ENCODE measurements at places on chromosomes 6 and 20.
A peak's percentile ranks its signal among the peaks of the same experiment; 100 is the strongest.

DNA sequence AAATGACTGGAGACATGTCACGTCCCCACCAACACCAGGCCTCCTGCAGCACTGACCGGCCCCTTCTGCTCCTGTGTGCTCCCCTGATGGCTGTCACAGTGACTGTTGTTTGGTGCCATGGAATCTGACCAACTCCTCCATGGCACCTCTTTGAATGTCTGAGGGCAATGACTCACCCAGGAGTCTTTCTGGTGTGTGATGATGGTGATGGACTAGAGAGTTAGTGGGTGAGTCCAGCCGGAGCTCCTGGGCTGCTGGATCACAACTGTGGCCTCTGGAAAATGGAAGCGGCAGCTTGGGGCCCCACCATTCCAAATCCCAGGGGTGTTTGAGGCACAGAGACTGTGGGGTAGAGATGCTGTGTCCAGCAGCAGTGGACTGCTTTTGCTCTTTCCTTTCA is 133.3 kb downstream of the TFAP2C start:
- no peak for DNase-seq

DNA sequence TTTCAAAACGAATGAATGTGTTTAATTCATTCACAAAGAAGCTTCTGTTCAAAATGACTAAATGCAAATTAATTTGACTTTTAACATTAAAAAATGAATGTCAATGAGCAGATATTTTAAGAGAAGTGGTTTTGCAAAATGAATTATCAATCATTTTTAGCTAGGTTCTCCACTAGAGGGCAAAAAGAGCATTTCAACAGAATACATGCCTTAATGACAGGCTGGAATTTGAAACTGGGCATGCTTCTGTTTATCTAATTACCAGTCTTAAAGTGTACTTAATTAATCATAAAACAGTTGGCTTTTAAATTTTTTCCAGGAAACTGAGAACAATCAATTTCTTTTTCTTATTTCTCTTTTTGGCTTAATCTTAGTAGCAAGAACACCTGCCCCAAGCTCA is 63.8 kb upstream of the TINAG start:
- DNase-seq, result no peak

- DNase-seq, result no peak
Measured at GRCh38 chr6:30810813-30811339, 66.5 kb upstream of the IER3 start.

- no peak for DNase-seq
Measured at GRCh38 chr6:168490757-168491156, 49.8 kb downstream of the SMOC2 start.

GRCh38 chr20:42419814-42420532 is 769.7 kb downstream of the PTPRT start:
- DNase-seq, result no peak

GRCh38 chr6:2667617-2668016 is 83.1 kb downstream of the MYLK4 start:
- no peak for DNase-seq

DNA sequence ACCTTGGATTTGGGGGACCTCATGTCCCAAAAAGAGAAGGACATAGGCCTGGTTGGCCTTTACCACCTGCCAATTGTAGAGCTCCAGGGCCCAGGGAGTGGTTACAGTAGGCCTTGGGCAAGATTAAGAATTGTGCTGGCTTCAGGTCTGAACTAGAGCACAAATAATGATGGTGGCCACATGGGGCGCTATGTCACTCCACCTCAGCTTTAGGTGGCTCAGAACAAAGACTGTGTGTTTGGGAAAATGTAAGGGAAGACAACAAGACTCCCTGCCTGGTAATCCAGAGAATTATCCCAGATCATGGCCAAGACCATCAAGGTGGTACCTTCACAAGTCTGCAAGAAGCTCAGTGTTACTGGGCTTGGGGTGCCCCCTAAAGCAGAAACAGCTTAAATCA is 224.9 kb upstream of the OPRM1 start:
- no peak for DNase-seq

GRCh38 chr6:32050562-32050961 is 12.3 kb downstream of the CYP21A2 start:
- DNase-seq, result no peak

- DNase-seq, result no peak
Measured at GRCh38 chr6:95517568-95517967, 59.8 kb upstream of the MANEA start.

GRCh38 chr20:36856691-36857635 is 19.0 kb upstream of the TLDC2 start:
- DNase-seq, result no peak

DNA sequence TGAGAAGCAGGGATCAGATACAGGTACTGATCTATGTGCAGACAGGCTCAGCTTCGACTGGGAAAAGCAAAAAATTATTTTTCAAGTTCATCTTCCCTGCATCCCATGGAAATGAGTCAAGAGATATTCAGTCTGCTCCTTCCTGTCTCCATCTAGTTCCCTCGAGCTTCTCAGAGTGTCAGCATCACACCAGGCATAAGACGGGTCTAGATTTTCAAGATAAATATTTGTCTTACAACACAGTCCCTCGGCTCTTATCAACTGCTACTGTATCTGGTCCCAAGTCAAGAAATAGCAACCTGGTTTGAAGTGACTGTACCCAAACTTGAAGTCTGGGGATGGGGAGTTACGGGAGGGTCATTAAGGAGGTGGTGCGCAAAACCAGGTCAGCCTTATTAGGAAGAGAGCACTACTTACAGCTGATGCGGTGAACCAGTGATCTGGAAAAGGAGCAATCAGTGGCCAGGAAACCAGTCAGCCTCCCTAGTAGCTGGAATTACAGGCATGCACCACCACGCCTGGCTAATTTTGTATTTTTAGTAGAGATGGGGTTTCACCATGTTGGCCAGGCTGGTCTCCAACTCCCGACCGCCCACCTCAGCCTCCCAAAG is 29.7 kb downstream of the ZMYND8 start:
- DNase-seq, result no peak

DNA sequence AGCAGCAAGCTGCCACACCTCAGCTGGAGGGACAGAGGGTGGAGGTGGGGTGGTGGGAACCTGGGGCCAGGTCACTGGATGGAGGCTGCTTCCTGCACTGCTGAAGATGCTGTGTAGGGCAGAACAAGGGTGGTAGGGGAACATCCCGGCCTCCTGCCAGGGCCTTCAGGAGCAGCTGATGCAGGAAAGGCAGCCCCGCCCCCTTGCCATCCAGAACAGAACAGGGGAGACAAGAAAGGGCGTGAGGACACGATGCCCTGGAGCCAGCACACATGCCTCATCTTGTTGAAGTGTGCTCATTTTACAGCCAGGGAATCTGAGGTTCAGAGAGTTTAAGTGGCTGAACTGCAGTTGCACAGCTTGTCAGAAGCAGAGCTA is 43.1 kb upstream of the PHACTR3 start:
- DNase-seq, result no peak

- no peak for DNase-seq
Measured at GRCh38 chr6:78059171-78059570, 406.3 kb downstream of the MEI4 start.

GRCh38 chr20:22511943-22512910 is 72.1 kb downstream of the FOXA2 start:
- peak; percentile 15 for DNase-seq

GRCh38 chr20:44805335-44805978 is 4.9 kb downstream of the RIMS4 start:
- DNase-seq, result no peak

DNA sequence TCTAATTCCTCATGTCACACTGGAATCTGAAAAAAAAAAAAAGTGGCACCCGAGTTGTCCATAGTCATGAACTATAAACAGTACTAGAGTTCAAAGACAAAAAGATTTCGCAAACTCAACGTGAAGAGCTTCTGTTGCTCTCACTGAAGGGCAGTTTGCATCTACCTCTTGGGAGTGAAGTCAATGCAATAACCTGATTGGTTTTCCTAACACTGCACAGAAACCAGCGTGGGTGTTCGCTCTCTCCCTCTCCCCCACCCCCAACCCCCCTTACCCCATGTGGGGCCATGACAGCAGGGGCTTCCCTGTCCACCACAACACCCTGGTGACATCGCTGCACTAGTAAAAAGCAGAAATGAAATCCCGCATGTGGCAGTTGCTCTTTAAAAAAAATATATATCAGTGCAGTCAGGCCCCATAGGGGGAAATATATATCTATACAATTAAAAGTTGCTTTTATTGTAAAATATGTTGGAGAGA is 66.9 kb downstream of the GMPR start:
- DNase-seq, result no peak

DNA sequence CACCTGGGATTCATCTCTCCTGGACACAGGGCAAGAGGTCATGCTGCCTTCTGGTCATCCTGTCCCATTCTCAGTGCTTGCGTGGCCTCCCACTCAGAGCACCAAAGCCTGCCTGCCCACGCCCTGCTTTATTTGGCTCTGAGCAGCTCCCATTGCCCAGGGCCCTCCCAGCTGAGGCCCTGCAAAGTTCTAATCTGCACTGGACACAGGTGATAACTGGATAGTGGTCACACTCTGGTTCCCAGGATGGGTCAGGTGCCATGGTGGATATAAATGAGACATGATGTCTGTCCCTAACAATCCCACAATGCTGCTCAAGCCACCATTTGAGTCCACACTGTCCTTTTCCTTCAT is 39.5 kb downstream of the CPXM1 start:
- DNase-seq, result no peak

- no peak for DNase-seq
Measured at GRCh38 chr20:51616060-51616459, 73.5 kb upstream of the NFATC2 start.

DNA sequence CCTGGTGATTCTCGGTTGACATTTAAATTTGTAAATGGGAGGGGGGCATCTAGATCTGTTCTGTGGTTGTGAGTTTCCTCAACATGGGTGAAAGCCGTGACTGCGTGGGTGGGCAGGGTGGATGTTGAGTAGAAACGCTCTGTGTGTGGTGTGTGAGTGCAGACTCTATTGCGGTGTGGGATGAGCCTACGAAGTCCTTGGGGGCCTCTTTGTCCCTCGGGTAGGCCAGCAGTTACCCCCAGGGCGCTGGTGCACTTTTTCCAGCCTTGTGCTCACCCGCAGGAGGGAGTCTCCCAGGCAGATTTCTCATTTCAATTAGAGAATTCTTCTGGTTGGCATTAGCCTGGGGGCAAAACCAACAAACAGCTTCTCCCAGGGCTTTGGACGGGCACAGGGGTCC is 10.6 kb downstream of the TOX2 start:
- no peak for DNase-seq

- DNase-seq, result peak; percentile 28
Measured at GRCh38 chr20:50284811-50285375, 94.3 kb downstream of the CEBPB start.

DNA sequence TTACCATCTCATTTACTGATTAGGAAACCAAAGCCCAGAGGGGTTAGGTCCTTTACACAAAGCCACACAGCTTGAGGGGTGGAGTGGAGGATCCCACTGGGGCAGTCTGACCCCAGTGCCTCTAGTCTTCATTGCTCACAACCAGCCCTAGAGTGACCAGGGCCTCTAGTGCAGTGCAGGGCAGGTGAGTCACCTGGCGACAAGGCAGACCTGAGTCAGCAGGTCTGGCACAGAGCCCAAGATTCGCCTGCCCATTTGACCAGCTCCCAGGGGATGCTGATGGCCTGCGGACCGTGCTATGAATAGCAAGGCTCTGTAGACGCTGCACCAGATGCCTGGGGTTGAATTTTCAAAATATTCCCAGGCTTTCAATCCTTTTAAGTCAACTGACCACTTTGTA is 29.9 kb downstream of the CDH26 start:
- no peak for DNase-seq

GRCh38 chr20:45104786-45105185 is 3.9 kb upstream of the KCNS1 start:
- DNase-seq, result no peak

- DNase-seq, result no peak
Measured at GRCh38 chr6:170366248-170366960, 59.8 kb downstream of the FAM120B start.

- DNase-seq, result no peak
Measured at GRCh38 chr6:158709809-158710208, 60.0 kb downstream of the SYTL3 start.

DNA sequence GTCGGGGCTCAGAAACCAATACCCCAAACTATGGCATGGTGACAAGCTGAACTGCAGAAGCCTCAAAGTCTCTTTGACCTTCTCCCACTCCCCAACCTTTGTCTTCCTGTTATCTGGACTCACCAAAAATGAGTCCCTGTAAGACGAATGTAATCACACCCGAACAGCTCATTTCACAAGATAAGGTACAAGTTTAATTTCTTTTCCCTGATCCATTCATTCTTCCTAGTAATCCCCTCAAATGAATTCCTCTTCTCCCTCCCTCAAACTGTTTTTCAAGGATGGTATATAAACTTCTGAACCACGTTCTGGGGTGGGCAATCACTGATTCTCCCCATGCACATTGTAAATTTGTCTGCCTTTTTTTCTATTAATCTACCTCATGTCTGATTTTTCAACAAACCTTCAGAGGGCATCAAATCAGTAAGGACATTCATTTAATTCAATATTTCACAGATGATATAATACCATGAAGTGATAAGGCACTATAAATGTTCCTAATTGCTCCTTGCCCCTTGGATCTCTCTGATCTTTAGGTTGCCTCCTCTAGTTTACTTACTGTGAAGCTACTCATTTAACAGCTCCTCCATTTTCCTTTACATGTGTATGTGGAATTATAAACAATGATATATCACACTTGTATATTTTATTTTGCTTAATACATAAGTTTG is 77.2 kb downstream of the OR2B2 start:
- DNase-seq, result no peak

DNA sequence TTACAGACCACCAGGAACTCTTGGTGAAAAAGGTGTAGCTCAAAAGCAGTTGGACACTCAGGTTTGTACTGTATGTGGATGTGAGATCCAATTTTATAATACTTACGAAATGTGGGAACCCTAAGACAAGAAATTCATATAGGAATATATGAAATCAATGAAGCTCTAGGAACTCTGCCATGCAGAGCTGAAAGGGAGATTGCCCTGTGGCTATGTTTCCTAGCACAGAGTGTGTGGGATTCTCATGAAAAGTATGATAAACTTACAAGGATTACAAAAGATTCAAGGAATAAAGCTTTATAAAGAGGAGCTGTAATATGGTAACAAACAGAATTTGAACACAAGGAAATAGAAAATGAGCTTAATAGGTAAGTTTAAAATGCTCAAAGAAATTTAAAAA is 205.7 kb upstream of the FAM83B start:
- no peak for DNase-seq
